Activated CD4-positive, alpha-beta T cell treated with anti-CD3 and anti-CD28 coated beads for 36 hours (primary cell): ENCODE measurements at places on chromosomes 5 and 9. TPM values are rescaled to one million over a fixed set of nuclear protein-coding genes. Genes with fewer than 3 reads are reported as not detected.

DNA sequence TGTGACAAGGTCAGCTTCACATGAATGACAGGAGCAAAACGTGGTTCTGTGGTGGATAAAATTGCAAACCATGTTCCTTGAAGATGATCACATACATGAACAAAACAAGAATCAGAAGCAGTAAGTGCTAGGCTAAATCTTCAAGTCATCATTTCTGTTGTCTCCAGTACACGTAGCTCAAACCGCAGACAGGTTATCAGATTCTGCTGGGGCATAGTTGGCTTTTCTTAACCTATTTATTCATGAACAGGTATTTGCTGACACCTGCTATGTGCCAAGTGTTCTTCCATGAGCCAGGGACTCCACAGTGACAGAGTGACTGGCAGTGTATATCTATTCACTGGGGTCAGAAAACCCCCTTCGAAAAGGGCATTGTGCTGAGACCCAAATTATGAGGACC is 20.8 kb downstream of the MFAP3 start:
- DNase-seq: no peak

DNA sequence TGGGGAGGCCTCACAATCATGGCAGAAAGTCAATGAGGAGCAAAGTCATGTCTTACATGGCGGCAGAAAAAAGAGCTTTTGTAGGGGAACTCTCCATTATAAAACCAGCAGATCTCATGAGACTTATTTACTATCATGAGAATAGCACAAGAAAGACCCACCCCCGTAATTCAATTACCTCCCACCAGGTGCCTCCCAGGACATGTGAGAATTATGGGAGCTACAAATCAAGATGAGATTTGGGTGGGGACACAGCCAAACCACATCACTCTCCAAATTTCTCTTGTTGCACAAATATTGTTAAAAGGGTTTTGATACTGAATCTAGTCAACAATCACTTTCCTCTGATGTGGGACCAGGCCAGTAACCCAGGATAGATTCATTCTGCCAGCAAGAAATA is 1176.1 kb downstream of the CDH9 start:
- DNase-seq: no peak

DNA sequence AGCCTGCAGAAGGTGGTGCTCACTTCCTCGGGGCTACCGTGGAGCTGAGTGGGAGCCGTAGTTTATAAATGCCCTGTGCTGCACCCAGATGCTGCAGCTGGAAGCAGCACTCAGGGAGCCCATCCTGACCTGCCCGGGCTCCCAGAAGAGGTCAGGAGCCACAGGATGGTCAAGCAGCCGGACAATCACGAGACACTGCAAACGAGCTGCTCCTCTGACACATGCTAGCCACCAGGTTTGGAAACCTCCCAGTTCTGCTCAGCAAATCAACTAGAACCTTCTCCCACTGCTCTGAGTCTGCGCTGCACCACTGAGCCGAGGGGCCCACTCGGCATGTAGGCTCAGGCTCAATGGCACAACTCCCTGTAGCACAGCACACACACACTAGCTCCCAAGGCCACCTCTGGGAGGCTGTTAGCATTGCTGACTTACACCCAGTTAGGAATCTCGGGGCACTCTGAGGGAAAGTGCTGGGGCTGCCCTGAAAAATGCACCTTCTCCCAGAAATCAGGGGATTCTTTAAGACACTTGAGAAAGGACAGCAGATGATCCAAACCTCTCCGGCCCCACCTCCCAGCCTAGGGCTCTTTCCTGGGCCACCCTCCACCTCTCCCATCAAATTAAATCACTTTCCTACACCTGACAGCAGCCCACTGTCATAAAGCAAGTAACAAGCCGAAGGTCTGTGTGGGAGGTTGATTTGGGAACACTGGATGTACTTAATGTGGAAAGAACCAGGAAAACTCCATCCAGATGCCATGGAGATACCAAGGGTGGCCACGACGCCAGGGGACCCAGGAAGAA is 59.1 kb downstream of the PSMB7 start:
- DNase-seq: no peak

LCN2 gene
- total RNA-seq: not detected

VPS13A gene
- 33.6 TPM for total RNA-seq
